ENCODE measurements at places on chromosomes 16 and 17. TPM values are rescaled to one million over a fixed set of nuclear protein-coding genes. Genes with fewer than 3 reads are reported as not detected.

DNA sequence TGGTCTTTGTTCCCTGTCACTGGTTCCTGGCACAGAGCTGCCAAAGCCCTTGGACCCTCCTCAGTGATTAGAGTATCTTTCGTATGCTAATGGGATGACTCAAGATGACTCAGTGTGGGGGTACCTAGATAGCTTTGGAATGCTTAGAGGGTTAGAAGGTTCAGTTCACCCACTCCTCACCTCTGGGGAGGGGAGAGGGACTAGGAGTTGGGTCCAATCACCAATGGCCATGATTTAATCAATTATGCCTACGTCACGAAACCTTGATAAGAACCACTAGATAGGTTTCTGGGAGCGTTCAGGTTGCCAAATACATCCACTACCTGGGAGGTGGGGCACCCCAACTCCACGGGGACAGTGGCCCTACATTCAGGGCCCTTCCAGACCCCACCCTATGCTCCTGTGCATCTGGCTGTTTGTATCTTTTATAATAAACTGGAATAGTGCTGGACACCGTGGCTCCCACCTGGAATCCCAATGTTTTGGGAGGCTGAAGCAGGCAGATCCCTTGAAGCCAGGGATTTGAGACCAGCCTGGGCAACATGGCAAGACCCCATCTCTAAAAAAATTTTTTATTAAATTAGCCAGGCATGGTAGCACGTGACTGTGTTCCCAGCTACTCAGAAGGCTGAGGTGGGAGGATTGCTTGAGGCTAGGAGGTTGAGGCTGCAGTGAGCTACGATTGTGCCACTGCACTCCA is 29.2 kb upstream of the LITAF start:
- DNase-seq: no peak

DNA sequence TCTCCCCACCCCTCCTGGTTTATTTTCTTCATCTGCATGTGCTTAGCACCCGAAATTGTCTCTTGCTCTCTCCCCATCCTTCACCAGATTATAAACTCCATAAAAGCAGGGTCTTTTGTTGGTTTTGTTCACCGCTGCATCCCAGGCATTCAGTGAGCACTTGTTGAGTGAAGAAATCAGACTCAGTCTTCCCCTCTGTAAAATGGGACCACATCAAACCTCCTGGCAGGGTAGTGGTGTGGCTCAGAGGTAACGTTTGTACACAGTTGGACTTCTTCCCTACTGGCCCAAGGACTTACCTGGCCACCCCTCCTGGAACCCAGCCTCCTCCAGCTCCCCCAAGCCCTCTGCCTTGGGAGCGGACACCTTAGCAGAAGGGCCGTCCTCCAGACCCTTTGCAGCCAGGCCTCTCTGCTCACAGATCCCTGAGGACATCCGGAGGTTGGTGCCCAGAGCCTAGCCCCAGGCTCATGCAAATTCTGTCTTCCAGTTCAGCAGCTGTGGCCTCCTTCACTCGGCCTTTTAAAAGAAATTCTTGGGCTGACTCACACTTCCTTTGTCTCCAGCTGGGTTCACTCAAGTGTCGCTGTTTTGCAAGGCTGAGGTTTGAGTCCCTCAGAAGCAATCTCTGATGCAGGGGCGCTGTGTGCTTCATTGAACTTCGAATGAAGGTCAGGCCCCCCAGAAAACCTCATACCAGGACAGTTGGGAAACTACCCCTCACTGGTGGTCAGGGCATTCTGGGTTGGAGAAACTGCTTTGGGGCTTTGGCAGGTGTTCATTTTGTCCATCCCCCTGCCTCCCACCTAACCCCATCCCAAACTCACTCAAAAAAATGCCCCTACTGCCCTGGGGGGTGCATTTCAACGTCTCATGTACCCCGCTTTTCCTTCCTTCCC is 16.8 kb upstream of the RMI2 start:
- peak; percentile 90 for DNase-seq

DNA sequence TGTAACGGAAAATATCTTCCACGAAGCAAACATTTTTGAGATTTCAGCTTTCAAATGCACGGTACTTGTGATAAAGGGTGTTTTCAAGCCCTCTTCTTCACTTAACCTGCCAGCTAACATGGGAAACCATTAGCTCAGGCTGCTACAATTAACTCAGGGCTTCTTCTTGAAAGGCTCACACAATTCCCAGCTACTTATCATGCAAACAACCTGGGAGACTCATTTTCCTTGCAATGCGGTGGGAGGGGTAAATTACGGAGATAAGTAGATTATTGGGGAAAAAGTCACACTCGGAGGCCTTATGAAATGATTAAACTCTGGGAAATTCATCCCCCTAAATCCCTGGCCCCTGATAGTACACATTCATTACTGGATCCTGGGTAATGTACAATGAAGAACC is 266.4 kb downstream of the STX8 start:
- DNase-seq: no peak

DNA sequence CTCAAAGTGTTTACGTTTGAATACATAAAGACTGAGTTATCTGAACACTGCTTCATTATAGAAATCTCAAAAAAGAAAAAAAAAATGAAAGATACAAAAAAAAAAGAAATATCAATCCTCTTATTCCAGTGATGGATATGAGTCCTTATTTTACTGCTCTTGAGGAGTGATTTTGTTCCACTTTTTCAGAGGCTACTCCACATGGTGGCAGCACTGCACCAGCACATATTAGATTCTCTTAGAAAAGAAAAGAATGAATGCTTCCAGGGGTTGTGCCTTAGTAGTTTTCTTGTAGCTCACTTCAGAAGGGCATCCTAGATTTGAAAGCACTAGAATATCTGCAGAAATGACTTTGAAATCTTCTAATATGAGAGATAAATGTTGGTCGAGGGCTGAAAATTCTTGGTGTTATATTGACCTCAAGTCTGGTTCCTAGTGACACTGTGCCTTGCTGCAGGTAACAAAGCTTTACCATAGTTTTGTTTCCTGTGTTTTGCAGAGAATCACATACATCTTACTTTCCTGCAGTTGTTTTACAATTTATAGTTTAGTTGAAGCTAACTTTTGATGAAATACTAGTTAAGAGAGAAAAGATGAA is 25.9 kb downstream of the AP2B1 start:
- peak; percentile 46 for DNase-seq

GRCh38 chr16:85381738-85382592 is 231.2 kb upstream of the GSE1 start:
- no peak for DNase-seq

MT1M gene
- not detected for total RNA-seq

TP53TG3C gene
- total RNA-seq: not detected

DNA sequence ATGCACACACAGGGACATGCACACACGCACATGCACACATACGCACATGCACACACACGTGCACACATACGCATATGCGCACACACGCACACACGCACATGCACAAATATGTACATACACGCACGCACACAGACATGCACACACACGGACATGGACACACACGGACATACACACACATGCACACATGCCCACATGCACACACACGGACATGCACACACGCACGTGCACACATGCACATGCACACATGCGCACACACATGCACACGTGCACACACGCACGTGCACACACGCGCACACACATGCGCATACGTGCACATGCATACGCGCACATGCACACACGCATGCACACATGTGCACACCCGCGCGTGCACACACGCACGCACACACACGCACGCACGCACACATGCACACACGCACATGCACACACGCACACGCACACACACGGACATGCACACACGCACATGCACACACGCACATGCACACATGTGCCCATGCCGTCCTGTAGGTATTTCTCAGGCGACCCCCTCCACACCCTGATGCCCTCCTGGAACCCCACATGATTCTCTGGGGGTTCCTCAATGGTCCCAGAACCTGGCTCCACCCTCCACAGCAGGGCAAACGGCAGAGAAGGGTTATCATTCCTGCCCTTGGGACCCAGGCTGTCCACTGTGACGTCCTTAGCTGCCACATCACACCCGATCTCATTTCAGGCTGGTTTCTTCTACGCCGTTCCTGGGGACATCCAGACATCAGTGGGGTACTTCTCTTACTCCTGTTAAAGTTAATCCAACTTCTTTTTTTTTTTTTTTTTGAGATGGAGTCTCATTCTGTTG is 9.6 kb upstream of the RBFOX3 start:
- DNase-seq: no peak

DNA sequence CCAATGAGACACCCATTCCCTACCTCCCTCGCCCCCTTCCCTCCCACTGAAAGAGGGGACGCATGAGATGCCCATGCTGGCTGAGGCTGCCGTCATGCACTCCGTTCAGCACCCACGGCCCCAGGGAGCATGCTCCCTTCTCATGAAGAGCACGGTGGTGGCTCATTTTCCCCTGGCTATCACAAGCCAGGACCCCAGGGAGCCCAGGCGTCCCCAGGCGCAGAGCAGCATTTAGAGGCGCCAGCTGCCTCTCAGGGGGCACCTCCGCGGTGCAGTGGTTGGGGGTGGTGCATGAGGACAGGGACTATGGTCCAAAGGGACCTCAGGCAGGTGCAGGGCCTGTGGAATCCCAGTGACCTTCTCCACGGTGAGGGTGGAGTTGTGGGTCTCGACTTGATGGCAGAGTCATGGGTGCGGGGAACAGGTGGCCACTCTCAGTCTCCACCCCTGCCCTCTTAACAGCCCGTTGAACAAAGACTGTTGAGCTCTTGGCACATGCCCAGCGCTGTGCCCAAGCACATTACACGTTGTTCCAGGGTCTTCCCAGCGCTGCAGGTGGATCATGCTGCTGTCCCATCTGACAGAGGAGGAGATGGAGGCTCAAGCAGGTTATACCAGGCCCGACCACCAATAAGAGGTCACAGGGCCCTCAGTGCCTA is 13.6 kb downstream of the KIF19 start:
- no peak for DNase-seq
